Activated naive CD4-positive, alpha-beta T cell treated with Interleukin-2 at 50 U/mL for 16 hours (primary cell): ENCODE measurements at places on chromosomes 6 and 20.

- no peak for DNase-seq
These were observed 83.7 kb downstream of the FILIP1 start for GRCh38 chr6:75409928-75410327.

DNA sequence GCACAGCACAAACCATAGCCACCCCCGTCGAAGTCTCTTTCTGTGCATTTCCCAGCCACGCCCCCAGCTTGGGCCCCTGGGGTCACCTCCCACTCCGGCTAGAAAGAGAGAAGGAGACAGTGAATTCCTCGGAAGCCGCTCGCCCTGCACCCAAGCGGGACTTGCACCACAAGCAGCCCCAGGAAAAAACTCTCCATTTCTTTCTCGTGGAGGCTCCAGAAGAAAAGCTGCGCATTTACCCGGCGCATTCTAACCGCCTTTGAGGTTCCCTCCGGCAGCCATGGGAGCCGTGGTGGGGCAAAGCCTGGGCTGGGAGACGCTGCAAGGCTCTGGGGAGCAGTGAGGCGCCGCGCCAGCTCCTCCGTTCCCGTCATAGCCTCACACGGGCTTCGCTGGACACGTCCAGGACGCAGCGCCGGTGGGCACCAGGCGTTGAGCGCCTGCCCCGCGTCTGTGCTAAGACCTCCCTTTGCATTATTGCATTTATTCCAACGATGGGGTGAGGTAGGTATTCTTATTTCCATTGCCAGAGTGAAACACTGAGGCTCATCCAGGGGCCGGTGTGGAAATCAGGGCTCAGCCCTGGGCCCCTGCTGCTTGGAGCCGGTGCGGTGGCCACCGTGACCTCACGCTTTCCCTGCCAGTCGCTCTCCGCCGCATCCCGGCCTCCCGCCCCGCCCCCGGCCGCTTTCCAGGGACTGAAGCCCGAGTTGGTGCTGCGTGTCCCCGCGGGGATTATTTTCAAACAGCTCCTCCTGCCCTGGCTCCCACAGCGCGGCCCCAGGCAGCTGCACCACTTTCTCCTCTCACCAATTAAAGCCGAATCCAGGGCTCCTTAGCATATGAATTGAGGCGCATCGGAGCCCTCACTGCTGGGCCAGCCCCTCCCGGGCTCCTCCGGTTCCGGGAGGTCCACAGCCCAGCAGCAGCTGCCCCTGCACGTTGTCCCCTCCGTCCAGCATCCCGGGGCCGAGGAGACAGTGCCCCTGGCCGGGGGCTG is 148.3 kb upstream of the AFDN start:
- DNase-seq: no peak

- no peak for DNase-seq
These were observed 18.6 kb downstream of the DYNLT1 start for GRCh38 chr6:158625881-158626305.

GRCh38 chr6:88890860-88891845 is 72.3 kb downstream of the RNGTT start:
- no peak for DNase-seq

DNA sequence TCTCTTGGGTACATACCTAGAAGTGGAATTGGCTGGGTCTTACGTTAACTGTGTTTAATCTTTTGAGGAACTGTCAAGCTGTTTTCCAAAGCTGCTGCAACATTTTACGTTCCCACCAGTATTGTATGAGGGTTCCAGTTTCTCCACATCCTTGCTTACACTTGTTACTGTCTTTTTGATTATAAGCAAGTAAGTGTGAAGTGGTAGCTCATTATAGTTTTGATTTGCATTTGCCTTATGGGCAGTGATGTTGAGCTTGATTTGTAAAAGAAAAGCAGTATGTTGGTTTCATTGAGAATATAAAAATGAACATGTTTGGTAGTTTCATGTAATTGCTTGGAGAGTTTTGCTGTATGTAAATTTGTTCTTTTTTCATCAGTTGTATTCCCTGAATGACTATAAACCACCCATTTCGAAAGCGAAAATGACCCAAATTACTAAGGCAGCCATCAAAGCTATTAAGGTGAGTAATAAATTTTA is 40.4 kb downstream of the SCAF8 start:
- no peak for DNase-seq

DNA sequence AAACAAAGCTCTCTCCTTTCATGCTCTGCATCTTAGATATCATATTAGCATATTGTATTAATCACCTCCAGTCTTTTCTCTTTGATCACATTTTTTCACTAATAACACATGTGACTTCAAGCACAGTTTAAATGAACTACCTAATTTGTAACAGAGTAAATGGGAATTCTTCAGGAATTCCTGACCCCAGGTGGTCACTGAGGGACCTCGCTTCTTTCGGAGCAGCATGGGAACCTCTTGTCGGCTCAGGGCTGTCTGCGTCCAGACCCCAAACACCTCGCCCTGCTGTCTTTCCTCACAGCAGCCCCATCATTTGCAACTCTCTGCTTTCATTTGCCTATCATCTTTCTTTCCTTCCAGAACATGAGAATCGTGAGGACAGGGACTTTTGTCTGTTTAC is 103.5 kb downstream of the DACT2 start:
- no peak for DNase-seq

- DNase-seq: no peak
These were observed 63.7 kb downstream of the PXDC1 start for GRCh38 chr6:3687847-3688246.

DNA sequence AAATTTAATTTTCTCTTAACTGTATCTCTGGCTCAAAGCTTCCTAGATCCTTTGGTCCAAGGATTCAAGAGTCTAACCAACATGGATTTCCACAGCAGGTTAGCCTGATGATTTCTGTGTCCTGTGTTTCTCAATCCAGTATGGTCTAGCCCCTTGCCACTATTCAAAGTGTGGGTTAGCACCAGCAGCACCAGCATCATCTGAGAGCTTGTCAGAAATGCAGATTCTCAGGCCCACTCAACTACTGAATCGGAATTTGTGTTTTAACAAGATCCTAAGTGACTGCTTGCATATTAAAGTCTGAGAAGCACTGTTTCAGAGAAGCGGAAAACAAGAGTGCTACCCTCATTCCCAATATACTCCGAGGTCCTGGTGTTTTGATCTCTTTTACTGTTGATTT is 133.8 kb upstream of the PRDM1 start:
- DNase-seq: no peak

DNA sequence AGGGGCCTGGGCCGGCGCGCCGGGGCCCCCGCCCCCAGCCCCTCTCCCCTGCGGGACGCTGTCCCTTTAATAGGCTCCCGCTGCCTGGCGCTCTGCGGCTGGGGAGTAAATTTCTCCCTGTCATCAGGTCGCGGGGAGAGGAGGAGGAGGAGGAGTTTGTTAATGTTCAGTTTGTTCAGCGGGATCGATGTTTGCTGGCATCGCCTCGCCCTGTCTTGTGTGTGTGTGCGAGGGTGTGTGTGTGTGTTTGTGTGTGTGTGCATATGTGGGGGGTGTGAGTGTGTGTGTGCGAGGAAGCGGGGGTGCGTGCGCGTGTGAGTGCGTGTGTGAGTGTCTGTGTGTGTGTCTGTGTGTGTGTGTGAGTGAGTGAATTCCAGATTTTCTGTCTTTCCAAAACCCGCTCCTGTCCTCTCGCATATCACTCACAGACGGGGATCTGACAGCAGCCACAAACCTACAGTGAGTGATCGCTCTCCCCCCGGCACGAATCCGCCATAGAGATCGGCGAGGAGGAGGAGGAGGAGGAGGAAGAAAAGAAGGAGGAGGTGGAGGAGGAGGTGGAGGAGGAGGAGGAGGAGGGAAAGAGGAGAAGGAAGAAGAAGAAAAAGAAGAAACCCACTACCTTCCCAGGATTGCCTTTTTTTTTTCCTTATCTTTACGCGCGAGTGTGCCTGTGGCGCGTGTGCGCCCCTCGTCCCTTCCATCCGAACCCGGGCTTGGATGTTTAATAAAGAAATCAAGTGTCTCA is at the start of gene TSHZ2:
TSS of gene TSHZ2 (plus strand) at position 169 of the 748 bp plus-strand sequence. CDS start 936 bp downstream, outside the sequence.
- peak; percentile 61 for DNase-seq

GRCh38 chr6:135922174-135922573 is 70.7 kb downstream of the PDE7B start:
- no peak for DNase-seq

GRCh38 chr6:144113366-144113765 is 18.0 kb upstream of the SF3B5 start:
- no peak for DNase-seq

DNA sequence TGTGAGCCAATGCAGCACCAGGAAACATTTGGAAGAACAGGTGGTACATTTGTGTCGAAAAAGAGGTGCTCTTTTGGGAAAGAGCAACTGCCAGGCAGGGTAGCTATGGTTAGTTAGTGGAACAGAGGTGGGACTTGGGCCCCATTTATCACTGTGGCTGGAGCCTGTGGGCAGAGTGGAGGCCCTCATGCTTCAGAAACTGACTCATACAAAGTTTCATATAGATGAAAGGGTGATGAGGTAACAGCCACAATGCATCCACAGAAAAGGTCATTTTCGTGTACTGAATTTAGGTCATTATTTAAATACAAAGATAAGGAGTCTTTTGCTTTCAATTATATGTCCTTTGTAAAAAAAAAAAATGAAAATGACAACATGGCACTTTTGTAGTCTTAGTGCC is 76.4 kb upstream of the HS3ST5 start:
- no peak for DNase-seq

DNA sequence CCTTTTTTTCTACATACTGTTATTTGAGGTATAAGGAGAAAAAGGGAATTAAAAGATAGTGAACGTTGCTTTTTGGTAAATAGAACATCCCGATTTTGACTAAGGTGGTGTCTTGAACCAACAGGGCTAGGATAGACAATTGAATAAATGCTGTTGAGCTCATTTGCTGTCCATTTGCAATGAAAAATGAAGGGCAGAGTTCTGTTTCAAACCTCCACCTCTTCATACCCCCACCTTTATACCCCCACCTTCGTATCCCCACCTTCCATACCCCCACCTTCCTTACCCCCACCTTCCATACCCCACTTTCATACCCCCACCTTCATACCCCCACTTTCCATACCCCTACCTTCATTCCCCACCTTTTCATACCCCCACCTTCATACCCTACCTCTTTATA is 93.4 kb upstream of the NAA20 start:
- DNase-seq: no peak

DNA sequence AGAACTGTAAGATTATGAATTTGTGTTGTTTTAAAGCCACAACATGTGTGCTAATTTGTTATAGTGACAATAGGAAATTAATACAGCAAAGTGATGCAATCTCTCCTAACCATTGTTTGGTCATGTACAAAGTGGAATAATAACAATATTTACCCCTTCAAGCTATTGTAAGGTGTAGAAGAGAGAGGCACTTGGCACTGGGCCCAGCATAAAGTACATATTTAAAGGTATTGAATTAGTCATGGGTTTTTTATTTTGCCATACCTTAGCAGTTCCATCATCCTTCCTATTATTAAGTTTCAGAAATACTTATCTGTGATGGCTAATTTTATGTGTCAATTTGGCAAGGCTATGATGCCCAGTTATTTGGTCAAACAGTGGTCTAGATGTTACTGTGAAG is 322.4 kb upstream of the TSHZ2 start:
- DNase-seq: no peak

DNA sequence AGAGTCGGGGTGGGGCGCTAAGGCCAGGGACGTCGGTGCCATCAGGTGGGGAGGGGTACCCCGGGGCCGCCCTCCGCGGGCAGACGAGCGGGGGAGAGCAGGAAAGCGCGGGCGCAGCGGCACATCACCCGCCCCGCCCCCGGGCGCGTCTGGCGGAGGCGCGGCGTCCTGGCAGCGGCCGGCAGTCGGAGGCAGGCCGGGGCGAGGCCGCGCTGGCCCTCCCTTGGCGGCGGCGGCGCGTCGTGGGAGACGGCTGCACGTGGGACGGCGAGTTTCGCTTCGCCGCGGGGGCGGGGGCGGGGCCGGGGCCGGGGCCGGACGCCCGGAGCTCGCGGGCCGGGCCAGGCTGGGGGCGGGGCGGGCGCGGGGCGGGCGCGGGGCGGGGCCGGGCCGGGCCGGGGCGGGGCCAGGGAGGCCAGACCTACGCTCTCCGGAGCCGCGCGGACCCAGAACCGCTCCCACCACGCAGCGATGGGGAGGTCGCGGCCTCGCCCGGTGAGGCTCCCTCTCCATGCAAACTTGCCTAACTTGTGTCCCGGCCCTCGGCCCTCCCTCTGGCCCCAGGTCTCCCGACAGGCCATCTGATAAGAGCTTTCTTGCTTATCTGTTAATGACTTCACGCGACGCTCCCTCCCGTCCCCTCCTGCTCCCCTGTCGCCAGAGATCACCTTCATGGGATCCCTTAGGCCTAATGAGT is 12.5 kb downstream of the ITPR3 start:
- DNase-seq: peak; percentile 56

GRCh38 chr6:7176208-7176607 is 68.4 kb downstream of the RREB1 start:
- DNase-seq: no peak

- no peak for DNase-seq
These were observed 4.2 kb upstream of the POU3F2 start for GRCh38 chr6:98830146-98830545.
